ENCODE measurements at places on chromosomes 6 and 20. TPM values are rescaled to one million over a fixed set of nuclear protein-coding genes. Genes with fewer than 3 reads are reported as not detected.

SNAP25 gene
- 2.1 TPM for total RNA-seq

DNAH8 gene
- total RNA-seq = 0.36 TPM

DEFB124 gene
- total RNA-seq = not detected

GFOD1 gene
- total RNA-seq = 10.0 TPM

GRIK2 gene
- total RNA-seq = 15.7 TPM

TBX18 gene
- total RNA-seq = 0.05 TPM

IP6K3 gene
- total RNA-seq = 3.1 TPM

C4B gene
- total RNA-seq = 137 TPM

JPH2 gene
- 29.1 TPM for total RNA-seq

RBBP9 gene
- 21.3 TPM for total RNA-seq

NDRG3 gene
- total RNA-seq = 42.8 TPM

DPPA5 gene
- total RNA-seq = not detected

DNA sequence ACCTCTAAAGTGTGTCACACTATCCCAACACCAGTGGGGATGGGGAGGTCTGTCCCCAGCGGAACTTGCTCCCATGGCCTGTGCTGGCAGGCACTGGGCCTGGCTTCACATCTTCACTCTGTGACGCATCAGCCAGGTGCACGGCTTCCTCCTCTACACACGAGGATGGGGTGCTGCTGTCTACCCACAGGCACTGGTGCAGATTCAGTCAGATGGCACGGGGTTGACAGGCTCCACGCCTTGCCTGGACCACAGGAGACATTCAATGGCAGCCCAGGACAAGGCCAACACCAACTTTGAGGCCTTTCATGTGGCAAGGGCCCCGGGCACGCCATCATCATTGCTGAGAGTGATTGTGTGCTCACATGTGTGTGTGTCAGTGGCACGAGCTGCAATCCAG, 92.4 kb downstream of the TMEM242 start:
- DNase-seq = no peak

DNA sequence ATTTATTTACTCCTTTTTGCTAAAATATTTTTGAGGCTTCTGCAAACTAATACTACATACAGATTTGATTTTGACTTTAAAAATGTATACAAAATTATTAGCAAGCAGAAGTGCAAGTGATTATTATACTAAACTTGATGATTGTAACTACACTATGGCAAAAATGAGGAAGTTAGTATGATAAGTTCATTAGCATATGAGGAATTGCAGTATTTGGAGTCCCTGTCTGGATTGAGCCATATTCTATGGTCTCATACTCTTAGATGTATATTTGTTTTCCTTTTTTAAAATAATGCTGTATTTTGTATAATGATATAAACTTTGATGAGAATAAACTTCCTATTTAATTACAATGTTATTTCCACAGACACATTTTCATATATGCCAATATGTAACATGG, 13.9 kb downstream of the CRISP3 start:
- DNase-seq = no peak

DNA sequence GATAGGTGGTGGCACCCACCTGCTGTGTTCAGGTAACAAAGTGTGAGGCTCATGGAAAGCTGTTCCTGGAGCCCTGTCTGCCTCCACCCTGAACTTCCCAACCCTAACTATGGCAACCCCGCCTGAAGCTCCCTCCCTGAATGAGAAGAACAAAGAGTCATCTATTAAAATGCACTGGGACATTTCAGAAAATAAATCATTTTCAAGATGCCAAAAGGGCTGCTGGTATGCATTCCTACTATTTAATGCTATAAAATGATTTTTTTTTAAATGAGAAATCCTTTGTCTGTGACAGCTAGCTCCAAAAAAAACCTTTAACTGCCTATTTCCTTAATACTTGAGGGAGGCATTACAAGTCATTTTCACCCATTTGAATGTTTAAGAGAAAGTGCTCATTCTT, 84.3 kb upstream of the MRPS10 start:
- DNase-seq = no peak

DNA sequence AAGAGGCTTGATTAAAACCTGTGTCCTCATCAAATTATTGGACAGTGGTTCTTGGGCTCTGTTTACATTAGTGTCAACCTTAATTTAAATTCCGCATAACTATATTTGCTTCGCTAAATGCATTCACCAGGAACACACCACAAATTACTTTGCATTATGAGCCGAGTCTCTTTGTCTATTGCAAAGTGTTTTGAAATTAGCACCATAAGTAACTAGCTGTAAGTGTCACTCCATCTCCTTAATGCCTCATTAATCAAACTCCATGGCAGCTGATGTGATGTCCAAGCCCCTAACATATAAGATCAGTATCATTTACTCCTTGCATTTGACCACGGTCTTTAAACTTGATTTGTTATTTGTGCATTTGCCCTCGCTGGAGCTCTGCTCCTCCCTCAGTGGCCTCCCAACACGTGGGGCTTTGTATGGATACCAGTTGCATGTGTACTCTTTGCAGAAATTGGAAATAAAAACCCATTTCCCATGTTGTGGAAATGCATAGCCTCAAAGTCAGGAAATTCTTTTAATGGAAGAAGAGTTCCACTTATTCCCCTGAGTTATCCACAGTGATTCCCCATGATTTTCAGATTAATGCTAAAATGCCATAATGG, 24.6 kb downstream of the FOXA2 start:
- no peak for DNase-seq

GRCh38 chr6:1622220-1622850, 12.6 kb downstream of the FOXC1 start:
- DNase-seq = no peak

DNA sequence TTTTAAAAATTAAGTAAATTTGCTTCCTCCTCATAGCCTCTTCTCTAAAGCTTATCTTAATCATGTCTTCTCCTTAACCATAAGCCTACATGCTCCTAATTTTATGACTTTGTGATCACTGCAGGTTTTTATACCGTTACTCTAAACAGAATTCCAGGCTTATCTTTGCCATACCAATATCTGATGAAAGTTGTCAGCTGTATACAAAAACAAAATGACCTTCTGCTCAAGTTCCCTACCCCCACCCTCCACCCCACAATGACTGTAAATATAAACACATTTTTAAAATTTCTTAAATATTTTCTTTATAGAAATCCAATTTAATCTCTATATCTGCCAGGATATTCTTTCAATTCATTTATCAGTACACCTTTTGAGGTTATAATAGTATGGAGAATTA, 60.5 kb upstream of the SGK1 start:
- DNase-seq = no peak

GRCh38 chr6:148074291-148074690, 268.3 kb upstream of the SASH1 start:
- DNase-seq = no peak

DNA sequence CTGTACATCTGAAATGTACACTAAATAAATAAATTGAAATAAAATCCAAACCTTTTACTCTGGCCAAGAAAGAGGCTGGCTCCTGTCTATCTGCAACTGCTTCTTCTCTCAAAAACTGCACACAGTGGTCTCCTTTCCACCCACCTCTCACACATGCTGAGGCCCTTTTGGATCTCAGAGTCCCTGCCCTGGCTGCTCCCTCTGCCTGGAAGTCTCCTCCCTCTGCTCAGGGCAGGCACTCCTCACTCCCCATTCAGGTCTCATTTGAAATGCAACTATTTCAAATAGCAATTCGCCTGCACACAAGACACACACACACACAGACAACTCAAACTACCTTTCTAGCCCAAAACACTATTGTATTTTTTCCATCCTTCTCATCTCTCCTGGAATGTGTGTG, 348.8 kb downstream of the PKHD1 start:
- DNase-seq = no peak

DNA sequence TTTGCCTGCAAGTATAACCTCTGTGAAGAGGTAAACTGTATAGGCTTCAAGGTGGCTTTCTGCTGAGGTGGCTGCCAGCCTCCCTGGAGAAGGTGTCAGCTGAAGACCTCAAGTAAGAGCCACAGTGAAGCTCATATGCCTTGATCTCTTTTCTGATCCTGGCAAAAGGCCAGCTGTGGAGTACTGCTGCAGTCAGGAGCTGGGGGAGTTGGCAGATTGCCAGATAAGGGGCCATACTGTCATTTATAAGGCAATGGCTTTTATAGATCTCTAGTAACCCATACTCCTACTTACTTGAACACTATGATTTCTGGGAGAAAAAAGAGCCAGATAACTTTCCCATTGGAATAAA, 8.8 kb upstream of the CEP85L start:
- peak; percentile 7 for DNase-seq

DNA sequence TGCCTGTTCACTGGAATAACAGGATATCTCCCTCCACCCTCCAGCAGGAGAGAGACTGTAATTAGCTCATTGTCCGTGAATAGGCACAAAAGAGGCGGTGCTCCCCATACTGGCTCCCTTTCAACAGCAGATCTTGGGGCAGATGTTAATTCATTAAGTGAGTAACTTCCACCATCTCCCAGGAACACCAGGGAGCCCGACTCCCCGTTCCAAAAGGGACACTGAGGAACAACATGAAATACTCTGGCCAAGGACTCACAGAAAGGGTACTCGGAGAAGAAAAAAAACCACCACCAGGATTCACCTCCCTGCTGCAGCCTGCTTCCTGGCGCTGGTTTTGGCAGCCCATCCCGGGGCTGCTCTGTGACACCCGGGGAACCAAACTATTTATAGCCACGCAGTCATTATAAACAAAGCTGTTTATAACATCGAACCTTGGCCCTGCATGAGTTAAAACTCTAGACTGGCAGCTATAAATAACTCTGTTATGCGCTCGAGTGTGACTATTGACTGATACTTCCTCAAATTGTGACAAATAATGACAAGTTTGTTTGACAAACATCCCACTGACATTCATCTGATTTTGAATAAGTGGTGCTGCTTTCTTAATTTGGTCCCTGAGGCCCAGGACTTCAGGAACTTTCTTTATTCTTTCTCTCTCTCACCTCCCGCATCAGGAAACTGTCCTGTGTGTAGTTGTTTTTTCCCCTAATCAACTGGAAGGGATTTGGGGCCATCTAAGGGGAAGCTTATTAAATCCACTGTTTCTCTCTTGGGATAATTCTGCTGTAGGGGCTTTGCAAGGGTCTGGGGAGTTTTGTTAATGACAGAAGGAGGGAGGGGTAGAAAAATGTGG, 521.6 kb downstream of the CD83 start:
- no peak for DNase-seq

DNA sequence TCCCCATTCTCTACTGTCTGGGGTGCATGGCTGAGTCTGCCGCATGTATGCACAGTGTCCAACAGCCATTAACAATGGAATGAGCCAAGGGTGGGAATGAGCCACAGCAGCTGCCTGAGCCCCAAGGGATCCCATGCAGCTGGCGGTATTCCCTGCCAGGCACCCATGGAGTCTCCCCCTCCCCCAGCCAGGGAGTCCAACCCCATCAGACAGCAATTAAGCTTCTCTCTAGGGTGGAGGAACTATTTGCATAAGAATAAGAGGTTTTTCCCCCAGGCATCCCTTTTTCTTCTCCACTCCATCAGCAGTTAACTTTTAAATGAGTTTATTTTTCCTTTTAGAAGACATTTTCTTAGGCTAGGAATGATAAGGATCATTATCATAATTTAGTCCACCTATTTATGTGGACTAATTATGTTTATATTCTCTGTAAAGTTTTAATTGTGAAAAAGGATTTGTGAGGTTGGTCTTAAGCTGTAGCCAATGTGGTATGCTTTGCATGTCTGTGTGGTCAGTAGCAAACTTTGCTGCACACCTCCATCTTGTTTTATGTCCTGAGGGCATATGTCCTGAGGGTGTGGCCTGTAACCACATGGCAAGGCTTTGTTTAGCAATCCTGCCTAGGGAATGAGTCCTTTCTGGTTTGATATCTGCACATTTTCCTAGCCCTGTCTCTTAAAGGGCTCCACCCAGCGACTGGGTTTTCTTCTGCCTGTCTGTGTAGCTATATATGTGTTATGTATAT, 158.9 kb upstream of the OLIG3 start:
- DNase-seq = no peak

- DNase-seq = no peak
These were observed 38.4 kb downstream of the ZMYND8 start for GRCh38 chr20:47318027-47318585.

GRCh38 chr20:35771367-35771688, 487 bp upstream of the PHF20 start:
- DNase-seq = no peak

GRCh38 chr20:58160451-58161061, 67.9 kb downstream of the ANKRD60 start:
- no peak for DNase-seq

DNA sequence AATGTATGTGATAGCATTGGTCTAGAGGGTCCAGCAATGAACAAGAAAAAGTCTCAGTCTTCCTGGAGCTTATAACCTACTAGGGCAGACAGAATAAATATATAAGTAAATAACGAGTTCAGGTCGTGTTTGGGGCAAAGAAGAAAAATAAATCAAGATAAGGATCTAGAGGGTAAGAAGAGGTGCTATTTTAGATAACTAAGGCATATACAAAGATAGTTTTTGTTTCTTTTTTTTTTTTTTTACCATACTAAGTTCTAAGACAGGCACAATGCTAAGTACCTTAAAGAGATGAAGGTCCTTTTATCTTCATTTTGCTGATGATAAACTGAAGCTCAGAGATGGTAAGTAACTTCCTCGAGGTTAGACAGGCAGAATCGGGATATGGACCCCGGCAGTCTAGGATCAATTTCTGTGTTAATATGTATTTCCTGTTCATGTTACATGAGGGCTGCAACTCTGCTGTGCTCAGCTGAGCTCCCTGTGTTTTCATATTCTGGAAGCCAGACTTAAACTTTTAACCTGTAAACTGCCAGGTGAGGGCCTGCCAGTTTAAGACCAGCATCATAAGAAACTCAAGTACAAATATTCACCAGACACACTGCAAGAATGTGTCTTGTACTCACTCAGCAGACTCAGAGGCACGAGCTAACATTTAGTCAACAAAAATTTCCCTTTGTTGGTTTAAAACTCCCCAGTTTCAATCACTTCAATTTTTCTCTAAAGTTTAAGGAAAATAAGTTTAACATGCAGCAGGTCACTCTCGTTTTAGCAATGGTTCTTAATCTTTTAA, 23.3 kb downstream of the SESN1 start:
- DNase-seq = no peak

GRCh38 chr6:139821676-139822223, 447.3 kb upstream of the CITED2 start:
- no peak for DNase-seq

GRCh38 chr6:168320634-168321033, 1.1 kb upstream of the DACT2 start:
- DNase-seq = no peak

- DNase-seq = no peak
These were observed 73.9 kb upstream of the SOX4 start for GRCh38 chr6:21519642-21520041.

DNA sequence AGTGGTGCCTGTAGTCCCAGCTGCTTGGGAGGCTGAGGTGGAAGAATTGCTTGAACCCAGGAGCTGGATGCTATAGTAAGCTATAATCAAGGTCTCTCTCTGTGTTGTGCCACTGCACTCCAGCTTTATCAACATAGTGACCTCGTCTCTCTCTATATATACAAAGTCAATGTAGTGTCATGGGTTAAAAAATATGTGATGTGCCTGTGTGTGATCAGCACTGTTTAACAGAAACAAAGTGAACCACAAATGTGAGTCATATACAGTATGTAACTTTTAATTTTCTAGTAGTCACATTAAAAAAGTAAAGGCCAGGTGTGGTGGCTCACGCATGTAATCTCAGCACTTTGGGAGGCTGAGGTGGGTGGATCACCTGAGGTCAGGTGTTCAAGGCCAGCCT, 85.3 kb upstream of the RNF24 start:
- no peak for DNase-seq

- no peak for DNase-seq
These were observed 31.6 kb upstream of the C20orf144 start for GRCh38 chr20:33630507-33630906.

- DNase-seq = no peak
These were observed 17.9 kb downstream of the RRBP1 start for GRCh38 chr20:17664025-17664633.

- DNase-seq = no peak
These were observed 1.7 kb downstream of the PCMTD2 start for GRCh38 chr20:64257107-64257757.
